Cerebellum (tissue), 4 donors: ENCODE measurements at places on chromosomes 3 and 15.

- no peak for DNase-seq
Measured at GRCh38 chr3:58404396-58404795, 29.2 kb downstream of the PDHB start.

GRCh38 chr3:123792473-123793201, 91.5 kb downstream of the MYLK start:
- no peak for DNase-seq

DNA sequence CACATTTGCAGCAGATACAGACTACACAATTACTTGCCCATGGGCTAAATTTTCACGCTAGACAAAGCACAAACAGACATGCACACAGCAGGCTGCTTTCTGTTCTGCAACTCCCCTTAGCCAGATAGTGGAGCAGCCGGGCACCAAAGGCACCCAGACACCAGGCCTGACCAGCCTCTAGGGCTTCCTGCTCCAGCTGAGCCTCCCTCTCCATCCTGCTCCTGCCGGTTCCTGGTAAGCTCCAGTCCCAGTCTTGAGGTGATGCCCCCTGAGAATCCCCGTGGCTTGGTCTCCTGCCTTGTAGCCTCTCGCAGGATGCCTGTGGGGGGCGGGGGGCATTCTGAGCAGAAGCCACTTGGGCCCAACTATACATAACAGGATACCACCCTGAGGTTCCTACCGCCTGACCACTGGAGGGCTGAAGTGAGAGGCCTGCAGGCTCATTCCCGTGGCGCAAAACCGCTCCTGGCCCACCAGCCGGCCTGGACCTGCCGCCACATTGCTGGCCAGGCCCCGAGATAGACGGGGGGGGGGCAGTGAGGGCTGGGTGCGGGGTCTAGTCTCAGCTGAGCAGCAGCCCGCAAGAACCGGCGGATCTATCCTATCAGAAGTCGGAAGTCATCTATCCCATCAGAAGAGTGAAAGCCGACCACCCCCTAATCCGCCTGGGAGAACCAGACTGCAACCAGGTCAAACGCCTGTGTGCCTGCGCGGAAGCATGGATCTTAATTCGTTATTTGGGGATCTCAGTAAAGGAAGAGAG, 3.9 kb downstream of the FOXL2 start:
- no peak for DNase-seq

- no peak for DNase-seq
Measured at GRCh38 chr15:89654847-89655805, at the start of gene KIF7. TSS of gene KIF7 (minus strand) at chr15:89655467. CDS start at chr15:89652930, 2,537 bp downstream.

DNA sequence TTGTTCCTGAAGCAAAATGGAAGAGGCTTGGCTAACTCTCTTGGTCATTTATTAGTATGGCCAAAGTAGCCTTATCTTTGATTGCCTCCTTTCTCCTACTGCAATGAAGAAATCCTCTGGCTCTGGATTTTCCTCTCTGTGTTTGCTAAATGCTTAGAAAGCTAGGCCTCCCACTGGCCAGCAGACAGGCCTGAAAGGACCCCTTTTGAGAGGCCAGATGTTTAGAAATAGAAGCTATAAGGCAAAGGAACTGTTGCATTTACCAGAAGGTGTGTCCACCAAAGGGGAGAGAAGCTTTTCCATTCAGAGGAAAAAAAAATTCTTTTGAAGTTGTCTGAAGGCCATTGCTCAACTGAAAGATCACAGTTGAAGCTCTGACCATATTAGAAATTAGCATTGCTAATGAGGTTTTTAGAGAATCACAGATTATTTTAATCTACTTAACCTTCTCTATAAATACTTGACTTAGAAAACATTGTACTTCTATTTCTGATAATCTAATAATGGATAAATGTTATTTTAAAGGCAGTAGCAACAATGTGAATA, 160.8 kb downstream of the SYNPR start:
- no peak for DNase-seq

- no peak for DNase-seq
Measured at GRCh38 chr15:40829115-40829514, 607 bp upstream of the PPP1R14D start.

DNA sequence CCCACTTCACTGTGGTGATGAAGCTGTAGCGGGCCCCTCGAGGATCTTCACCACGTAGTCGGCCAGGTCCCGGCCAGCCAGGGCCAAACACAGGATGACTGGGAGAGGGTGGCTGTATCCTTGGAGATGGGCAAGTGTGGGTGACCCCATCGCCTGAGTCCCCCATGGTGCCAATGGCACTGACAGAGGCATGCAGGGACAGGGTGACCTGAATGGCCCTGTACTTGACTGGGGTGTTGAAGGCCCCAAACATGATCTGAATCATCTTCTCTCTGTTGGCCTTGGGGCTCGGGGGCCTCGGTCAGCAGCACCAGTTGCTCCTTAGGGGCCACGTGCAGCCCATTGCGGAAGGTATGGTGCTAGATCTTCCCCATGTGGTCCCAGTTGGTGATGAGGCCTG, 17.1 kb upstream of the AP3B2 start:
- no peak for DNase-seq

DNA sequence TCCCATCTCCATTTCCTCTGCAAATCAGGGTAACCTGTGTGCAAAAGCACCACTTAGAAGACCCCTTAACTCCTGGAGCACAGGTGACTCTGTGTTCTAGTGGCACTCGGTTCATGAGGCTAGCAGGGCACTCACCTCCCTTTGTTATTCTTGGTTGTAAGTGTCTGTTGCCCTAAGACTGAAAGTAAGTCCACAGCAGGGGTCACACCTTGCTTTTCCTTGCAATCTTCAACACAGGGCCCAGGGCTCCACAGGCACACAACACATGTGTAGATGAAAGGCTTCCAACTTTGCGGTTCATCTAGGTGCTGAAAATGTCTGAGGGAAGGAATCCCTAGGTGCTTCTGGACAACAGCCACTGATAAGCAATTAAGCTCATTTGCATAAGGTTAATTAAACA, 2.9 kb downstream of the RNU6-1 start:
- DNase-seq = no peak

DNA sequence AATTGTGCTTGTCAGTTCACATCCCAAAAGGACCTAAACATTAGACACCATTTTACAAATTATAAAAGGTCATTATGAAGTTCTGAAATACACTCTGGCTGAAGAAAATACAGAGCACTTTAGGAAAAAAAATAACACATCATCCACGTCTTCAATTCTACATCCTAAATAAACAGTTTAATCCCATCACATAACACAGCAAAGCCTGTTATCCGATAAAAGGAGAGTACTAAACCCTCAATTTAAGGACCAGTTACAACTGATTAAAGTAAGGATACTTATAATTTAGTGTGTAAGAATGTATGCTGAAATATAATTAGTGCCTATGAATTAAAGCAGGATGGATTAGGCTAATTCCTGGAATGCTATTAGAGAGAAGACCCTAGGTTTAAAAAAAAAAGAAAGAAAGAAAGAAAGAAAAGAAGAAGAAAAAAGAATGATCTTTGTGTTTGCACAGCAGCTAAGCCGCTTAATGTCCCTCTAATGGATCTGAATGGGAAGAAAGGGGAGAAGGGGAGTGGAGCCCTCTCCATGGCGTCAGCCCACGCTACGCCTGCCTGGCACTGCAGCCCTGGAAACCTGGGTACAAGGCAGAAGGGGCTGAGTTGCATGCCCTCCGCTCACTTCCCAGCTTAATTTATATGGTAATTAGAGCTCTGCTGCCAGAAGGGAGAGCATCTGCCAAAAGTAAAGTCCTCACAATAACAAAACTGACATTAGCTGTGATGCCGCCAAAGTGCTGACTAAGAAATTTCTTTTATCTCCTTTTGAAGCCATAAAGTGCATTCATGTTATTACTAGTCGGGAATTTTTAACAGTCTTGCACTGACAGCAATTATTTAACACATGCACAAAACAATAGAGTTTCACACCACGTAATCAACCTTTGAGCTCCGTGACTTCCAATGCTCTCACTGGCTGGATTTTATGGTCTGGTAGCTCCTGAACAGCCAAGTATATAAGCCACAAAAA, 90.0 kb downstream of the FSIP1 start:
- peak; percentile 18 for DNase-seq

DNA sequence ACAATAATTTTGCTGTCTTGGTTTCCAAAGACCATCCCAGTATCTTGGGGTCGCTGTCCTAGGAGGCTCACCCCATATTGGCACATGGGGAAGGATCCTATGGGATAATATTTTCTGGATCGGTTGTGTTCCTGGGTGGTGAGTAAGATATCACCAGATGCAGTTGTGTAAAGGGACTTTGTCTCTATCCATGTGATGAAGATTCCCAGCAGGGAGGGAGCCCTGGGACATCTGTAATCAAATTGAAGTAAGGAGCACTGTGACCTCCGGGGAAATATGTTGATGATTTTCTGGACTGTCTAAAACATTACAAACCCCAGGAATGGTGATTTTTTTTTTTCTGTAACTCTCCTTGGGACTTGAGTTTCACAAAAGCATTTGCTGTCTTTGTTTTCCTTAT, 36.2 kb upstream of the LRTM1 start:
- no peak for DNase-seq

DNA sequence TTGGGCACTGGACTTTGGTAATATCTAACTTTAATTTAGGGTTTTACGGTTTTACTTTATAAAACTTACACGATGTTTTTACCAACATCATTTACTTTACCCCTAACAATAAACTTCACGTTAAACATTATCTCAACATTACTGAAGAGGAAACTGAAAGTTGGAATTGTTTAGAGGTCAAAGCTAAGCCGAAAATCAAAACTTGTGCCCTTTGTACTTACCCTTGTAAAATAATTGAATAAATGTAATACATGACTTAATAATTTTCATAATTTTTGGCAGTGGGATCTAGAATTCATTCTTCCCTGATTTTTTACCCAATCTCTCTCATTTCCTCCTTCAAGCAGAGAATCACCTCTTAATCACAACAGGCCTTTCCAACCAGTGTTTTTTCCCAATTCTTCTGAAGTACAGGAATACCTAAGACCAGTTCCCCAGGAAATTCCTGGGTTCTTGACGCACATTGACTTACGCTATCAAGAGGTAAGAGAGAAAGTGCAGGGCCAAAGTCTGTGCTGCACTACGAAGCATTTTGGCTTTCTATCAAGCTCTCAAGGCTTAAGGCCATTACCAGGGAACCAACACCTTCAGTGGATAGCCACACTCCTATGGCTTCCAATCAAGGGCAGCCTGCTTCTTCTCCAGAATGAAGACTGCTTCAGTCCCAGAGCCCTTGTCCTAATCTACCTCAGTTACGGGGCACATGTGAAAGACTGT, 11.9 kb upstream of the SEMA6D start:
- DNase-seq = no peak

- DNase-seq = no peak
Measured at GRCh38 chr3:172082269-172082668, 42.9 kb downstream of the FNDC3B start.

- no peak for DNase-seq
Measured at GRCh38 chr15:75207618-75208500, 6.2 kb downstream of the C15orf39 start.

GRCh38 chr3:112672716-112673541, 32.0 kb upstream of the CCDC80 start:
- no peak for DNase-seq

DNA sequence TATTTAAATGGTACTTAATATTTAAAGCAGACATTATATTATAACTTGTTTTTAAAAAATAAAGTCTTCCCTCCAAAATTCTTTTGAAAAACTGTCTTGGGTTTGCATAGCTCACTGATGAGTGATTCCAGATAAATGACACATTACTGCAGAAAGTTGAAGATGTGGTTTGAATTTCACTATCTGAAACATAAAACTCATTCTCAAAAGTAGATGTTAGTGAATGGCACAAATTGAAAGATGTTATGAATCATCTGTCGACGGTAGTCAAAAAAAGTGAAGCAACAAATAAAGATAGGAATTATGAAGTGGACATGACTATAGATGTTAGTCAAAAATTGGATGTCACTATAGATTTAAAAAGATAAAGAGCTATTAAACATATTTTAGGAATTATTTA, 280.5 kb downstream of the GAP43 start:
- DNase-seq = no peak

DNA sequence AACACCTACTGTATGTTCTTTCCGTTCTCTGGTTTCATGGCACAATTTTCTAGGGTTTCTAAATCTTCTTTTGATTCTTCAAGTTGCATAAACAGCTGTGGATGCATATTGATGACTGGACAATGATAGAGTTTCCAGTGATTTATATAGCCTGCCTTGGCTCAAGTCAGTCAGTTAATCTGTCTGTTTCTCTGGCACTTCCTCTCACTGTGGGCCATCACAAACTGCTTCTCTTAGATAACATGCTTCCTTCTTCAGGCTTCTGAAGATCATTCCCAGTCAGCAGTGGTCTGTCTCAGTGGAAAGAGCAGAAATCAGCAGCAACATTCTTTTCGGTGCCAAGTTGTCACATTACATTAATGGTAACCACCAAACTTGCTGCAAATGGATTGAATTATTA, 207.2 kb downstream of the RYR3 start:
- DNase-seq = no peak

- DNase-seq = no peak
Measured at GRCh38 chr3:60916546-60916945, 334.7 kb downstream of the FHIT start.

- no peak for DNase-seq
Measured at GRCh38 chr15:92881211-92881754, 18.8 kb upstream of the CHD2 start.

DNA sequence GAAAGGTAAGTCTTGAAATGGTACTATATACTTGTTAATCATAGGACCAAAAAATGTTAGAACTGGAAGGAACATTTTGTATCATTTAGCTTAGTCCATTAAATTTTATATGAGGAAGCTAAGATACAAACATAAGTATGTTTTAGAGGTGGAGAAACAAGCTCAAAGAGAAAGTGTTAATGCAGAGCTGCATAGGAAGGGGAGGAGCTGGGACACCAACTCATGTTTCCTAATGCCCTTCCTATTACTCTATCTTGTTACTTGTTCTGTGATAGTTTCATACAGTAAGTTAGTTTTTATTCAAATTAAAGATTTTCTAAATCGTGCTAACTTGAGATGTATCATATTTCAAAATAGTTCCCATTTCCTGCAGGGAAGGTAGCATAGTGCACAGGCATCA, 7.4 kb downstream of the SLC35A5 start:
- no peak for DNase-seq

DNA sequence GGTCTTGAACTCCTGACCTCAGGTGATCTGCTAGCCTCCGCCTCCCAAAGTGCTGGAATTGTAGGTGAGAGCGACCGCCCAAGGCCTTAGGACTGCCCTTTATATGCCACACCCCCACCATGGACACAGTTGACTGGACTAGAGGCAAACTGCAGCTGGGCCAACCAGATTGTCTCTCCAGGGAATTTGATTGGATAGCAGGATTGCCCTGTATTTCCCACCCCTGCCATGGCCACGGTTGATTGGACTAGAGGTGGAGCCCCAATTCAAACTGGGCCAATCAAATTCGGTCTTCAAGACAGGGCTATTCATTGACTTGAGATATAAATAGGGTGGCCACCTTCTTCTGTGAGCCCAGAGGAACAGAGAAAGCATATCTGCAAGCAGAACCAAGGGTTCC, 6.9 kb upstream of the CLPX start:
- DNase-seq = no peak

GRCh38 chr3:100129941-100130340, 15.6 kb upstream of the FILIP1L start:
- DNase-seq = no peak

GRCh38 chr3:169146179-169146665, 517.3 kb downstream of the MECOM start:
- DNase-seq = no peak

- DNase-seq = no peak
Measured at GRCh38 chr3:168336276-168336675, 240.6 kb upstream of the GOLIM4 start.
